Astrocyte (in vitro differentiated cells and primary cell): ENCODE measurements at places on chromosomes 11 and 22.

GRCh38 chr11:126197277-126197939 is 14.0 kb downstream of the RPUSD4 start:
- peak; percentile 64 for DNase-seq

GRCh38 chr22:33722816-33723215 is 197.5 kb downstream of the LARGE1 start:
- DNase-seq = peak; percentile 3

DNA sequence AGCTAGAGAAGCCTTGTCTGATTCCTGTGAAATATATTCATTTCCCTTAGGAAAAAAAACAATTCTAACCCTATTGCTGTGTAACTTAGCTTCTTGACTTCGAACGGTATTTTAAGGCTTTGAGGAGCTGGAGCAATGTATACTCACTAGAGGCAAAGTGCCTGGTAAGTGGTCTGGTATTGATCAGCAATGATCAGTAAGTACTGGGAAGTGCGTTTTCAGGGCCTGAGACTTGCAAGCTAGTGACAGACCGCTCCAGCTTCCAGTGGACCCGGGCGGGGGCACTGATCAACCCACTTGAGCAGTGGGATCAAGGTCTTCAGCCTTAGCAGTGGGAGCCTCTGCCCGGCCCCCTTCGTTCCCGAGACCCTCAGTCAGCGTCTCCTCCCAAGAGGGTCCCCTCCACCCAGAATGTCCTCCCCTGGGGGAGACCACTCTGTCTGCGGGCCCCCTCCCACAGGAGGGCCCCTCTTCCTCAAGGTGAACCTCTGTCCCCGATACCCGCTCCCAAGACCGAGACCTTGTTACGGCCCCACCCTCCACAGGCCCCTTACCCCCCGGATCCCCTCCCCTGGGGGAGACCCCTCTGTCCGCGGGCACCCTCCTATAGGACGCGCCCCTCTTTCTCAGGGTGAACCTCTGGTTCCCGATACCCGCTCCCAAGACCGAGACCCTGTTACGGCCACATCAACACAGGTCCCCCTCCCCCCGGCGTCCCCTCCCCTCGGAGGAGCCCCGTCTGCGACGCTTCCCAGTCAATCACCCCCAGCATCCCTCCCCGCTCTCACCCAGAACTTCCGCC is 452 bp upstream of the ATXN10 start:
- no peak for DNase-seq

- no peak for DNase-seq
Observed at GRCh38 chr11:65794570-65795510, 8.0 kb downstream of the OVOL1 start.

- peak; percentile 25 for DNase-seq
Observed at GRCh38 chr11:94417386-94417987, 16.3 kb upstream of the GPR83 start.

DNA sequence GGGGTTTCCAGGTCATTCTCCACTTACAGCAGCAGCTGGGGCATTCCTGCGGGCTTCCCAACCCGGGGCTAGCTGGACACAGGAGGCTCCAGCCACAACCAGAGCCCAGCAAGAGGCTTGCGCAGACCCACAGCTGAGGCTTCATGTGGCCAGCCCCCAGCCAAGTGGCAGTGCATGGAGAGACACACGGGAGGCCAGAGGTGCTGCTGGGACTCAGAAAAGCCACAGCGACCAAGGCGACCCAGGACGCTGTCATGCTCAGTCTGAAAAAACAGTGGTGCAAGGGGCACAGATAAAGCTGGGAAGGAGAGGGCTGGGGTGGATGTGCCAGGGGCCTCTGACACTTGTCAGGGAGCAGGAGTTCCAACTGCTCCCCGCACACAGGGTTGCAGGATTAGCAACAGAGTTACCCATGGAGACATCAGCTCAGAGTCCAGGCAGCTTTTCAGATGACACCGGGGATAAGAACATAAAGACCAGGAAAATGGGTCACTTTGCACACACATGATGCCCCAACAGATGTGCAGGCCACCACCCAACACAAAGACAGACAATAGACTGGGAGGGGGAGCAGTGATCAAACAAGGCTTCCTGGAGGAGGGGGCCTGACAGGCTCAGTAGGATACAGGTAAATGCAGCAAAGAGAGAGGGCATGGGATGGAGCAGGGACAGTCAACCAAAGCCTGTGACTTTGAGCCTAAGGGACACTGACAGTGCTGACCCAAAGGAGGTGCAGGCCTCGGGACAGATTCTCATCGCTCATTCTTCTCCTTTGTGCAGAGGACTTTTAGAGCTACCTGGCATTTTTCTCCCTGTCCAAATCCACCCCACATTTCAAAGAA is 6.9 kb upstream of the NEAT1 start:
- no peak for DNase-seq

DNA sequence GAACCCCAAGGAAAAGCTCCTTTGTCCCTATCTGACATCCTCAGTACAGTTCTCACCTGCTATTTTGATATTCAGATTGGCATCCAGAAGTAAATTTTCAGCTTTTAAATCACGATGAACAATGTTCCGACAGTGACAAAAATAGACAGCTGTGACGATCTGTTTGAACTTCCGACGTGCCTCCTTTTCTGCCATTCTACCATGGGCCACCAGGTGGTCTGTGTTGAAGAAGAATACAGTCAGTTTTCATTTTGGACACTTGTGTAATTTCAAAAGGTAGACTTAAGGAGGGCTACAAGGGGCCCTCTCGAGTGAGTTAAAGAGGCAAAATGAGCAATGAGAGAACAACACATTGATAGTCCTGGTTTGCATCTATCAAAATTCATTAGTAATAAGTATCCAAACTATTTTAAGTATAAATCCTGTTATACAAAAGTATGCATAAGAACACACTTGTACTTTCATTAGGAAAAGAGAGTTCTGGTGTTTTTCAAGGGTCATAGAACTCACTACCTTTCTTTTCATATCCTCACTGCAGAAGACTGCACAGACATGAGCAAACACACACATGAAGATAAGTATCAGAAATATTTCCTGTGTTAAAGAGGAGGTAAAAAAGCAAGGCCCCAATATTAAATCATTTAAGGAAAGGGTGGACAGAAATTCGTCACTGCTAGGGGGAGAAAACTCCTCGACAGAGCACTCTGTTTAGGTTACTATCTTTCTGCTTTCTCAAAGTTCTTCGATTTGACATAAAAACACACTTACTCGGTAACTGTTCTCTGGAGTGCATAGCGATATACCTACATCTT is 89.9 kb upstream of the APOA1 start:
- no peak for DNase-seq

DNA sequence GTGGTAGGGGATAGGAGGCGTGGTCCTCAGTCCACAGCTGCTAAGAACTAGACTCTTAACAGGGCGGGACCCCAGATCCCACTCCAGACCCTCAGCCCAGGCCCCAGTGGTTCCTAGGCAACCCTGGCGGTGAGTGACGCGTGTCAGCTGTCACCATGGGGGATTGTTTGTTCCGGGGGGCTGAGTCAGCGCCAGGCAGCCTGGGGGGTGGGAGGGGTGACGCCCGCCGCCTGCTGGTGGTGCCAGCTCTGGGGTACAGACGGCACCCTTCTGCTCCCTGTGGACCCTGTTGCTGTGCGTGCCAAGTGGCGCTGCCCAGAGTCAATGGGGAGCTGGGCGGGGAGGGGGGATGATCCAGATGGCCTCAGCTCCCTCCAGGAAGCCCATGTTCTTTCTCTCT is 2.5 kb downstream of the CNIH2 start:
- DNase-seq = no peak

- peak; percentile 40 for DNase-seq
Observed at GRCh38 chr11:72491001-72491400, 56.7 kb upstream of the CLPB start.

GRCh38 chr11:68684385-68685356 is at the start of gene GAL:
Gene GAL, plus strand, starts transcription at chr11:68684544. Its CDS starts 380 bp downstream, at chr11:68684924.
- no peak for DNase-seq

DNA sequence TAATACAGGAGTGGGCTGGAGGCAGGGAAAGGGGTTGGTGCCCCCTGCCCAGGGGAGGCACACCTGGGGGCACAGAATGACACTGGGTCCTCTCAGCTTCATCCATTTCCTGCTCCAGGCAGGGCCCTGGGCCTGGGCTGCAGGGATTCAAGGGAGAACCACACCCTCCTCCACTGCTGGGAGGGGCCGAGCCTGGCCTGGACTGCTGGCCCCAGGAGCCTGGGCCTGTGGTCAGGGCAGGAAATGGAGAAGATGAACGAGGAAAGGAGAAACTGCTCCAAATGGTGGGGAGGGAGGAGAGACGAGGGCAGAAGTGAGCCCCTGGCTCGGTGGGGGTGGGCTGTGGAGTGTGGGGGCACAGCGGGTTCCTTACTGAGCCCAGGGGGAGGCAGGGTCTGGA is 38.1 kb upstream of the KCNQ1OT1 start:
- no peak for DNase-seq

DNA sequence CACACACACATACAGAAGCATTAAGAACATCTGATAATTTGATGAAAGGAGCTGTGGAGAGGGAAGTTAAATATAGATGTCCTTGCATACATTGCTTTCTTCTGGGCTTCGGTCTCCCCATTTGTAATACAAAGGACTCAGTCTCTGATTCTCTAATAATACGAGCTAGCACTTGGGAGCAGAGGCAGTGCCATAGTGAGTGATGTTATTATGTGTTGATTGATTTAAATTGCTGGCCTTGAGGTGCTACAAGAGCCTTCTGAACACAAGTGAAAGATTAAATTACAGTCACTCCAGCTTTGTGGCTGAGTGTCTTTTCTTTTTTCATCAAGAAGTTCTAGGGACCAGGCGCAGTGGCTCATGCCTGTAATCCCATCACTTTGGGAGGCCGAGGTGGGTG is 61.5 kb upstream of the HMGXB4 start:
- DNase-seq = no peak

DNA sequence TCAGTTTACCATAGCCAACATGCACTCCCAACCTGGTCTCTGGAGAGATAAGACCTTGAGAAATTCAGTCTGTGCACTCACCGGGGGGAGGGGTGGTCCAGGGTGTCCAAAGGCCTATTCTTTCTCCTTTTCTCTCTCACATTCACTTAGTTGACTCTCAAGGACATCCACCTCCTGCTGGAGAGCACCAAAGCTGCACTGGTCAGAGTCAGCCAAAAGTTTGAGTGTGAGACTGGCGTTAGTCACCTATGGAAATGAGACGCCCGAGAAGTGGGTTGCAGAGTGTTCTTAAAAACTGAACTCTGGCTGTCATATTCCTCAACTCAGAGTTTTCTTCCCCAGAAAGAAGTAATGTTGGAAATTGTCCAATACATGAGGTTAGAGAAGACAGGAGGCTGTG is 5.0 kb upstream of the UBQLNL start:
- no peak for DNase-seq

- no peak for DNase-seq
Observed at GRCh38 chr11:99683933-99684332, 663.2 kb downstream of the CNTN5 start.

DNA sequence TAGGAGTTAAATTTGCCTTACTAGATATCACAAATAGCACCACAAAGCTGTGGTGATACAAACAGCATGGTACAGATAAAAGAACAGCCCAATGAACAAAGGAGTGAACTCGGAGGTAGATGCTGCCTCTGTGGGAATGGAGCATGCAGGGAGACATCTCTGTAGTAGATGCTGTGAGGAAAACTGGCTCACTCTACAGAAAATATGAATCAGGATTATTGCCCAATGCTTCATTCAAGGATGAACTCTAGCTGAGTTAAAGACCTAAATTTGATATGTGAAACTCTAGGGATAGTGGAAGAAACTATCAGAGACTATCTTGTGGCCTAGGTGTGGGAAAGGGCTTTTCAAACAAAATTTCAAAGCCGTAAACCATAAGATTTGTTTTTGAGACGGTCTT is 15.3 kb upstream of the CAPN5 start:
- no peak for DNase-seq

DNA sequence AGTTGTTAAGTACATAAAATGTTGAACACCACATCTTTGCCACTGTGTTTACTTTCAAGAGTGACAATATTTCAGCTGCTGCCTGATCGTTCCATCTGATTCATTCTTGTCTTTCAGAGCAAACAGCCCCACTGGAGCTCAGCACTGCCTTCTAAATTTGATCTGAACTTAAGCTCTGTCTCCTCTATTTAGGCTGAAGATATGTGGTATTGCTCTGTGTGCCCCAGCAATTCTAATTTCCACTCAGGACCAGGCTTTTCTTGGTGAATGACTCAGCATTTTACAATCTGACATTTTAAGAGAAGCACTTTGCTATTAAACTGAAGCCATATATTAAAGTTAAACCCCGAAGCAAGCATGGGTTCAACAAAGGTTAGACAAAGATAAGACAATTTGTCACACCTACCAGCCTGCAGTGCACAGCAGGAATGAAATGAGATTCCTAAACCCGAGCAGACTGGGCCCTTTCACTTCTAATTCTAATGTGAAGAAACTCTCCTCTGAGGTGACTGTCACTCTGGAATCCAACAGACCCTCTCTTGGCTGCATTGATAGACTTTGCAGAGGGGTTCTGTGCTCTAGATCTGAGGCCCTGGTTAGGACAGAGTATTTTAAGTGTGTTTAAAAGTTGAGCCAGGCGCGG is 41.7 kb upstream of the PLET1 start:
- DNase-seq = no peak

GRCh38 chr11:132453406-132453805 is 1078.9 kb downstream of the OPCML start:
- DNase-seq = peak; percentile 63

DNA sequence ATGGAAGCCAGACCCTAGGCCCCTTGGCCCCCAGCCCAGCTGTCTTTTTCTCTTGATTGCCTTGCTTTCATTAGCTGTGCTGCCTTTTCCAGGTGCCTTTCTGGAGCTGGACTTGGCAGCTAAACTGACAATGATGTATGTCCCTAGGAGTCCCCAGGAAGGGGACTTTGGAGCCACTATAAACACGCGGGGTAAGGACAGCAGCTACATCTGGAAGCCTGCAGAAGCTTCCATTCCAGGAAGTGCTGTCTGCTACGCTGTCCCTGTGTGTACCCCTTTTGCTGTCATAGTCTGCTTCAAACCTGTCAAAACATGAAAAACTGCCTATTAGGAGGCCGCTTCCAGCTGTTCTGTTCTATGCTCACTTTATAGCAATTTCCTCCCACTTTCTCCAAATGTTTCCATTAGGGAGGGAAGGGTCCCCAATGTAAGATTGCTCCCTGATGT is 153.3 kb upstream of the RAG2 start:
- no peak for DNase-seq

GRCh38 chr11:2137202-2138067 is 1.8 kb downstream of the IGF2 start:
- DNase-seq = peak; percentile 18

GRCh38 chr22:32353292-32353691 is 4.4 kb upstream of the RFPL3 start:
- no peak for DNase-seq

DNA sequence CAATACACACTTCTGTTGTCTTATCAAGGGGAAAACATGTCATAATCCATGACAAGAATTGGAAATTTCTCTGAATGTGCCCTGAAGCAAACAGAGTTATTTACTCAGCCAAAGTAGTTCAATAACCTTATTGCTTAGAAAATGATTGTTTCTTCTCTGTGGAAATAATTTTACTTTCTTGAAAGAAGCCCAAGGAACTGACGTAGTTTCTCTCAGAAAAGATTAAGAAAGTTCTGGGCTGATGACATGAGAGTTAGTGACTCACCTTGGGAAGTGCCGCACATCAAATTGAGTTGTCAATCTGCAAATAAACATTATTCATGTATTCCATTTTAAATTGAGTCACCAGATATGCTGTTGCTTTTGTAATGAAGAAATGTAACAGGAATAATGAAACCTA is 418.6 kb upstream of the LRRC4C start:
- DNase-seq = peak; percentile 80
